ENCODE measurements at places on chromosomes 11 and 22.

DNA sequence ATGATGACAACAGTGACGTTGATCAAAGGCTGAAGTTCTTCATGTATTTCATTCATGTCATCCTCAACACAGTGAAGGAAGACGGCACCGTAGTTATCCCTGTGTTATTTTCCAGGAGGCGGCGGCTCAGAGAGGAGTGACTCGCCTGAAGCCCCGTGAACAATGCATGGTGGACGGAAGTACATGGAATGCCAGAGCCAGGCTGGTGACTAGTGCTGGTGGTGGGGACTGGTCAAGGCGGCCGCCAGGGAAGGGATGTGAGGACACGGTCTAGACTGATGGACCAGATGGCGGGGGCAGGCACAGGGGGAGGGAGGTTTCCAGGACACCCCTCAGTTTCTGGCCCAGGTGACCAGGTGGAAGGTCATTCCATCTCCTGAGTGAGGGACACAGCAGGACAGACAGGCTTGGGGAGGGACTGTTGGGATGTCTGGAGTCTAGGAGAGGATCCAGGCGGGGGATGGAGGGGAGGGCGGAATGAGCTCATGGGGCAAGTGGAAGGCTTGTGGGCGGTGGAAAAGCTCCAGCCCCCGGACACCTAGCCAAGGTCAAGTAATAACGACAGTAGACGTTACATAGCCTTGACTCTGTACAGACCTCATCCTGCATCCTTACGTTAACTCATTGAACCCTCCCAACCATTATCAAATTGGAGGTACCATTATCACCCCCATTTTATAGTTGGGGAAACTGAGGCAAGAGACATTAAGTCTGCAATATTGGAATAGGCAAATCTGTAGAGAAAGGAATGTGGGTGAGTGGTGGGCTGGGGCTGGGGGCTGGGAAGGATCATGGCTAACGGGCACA lies 16.0 kb upstream of the PICK1 start:
- DNase-seq: no peak

- no peak for DNase-seq
Observed at GRCh38 chr11:13338019-13338426, 60.4 kb downstream of the BMAL1 start.

- DNase-seq: no peak
Observed at GRCh38 chr11:5938603-5938965, 3.5 kb upstream of the OR56A3 start.

- DNase-seq: no peak
Observed at GRCh38 chr22:50622723-50623327, 5.1 kb downstream of the ARSA start.

- no peak for DNase-seq
Observed at GRCh38 chr22:36287881-36288515, 35.1 kb downstream of the APOL1 start.

- DNase-seq: no peak
Observed at GRCh38 chr11:110249066-110249465, 47.3 kb downstream of the RDX start.

- no peak for DNase-seq
Observed at GRCh38 chr11:33399421-33399820, 142.2 kb downstream of the HIPK3 start.

GRCh38 chr11:91585035-91585801 lies 639.4 kb upstream of the FAT3 start:
- DNase-seq: no peak

GRCh38 chr22:48708558-48709245 lies 1119.0 kb downstream of the BRD1 start:
- no peak for DNase-seq

DNA sequence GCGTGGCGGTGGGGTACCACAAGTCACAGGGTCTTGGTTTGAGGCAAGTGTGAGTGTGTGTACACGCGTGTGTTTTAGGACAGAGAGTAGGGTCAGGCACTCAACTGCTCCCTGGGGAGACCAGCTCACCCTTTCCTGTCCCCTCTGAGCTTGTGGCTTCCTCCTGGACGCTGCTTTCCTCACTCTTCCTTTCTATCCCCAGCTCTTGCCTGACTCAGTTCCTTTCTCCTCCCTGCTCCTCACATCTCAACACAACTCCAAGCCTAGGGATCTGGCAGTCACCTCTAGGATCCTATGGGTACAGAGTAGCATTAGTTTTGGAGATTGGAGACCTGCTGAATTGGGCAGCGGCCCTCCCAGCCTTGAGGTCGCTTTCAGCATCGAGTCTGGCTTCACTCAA lies 4.1 kb downstream of the CLCF1 start:
- DNase-seq: no peak

- DNase-seq: no peak
Observed at GRCh38 chr11:47950396-47950795, 30.0 kb upstream of the PTPRJ start.

GRCh38 chr11:112745973-112746372 lies 215.2 kb upstream of the NCAM1 start:
- no peak for DNase-seq

GRCh38 chr11:45108070-45109064 lies 38.1 kb upstream of the PRDM11 start:
- no peak for DNase-seq

- no peak for DNase-seq
Observed at GRCh38 chr11:31026315-31026714, 343.2 kb downstream of the DCDC1 start.

- no peak for DNase-seq
Observed at GRCh38 chr11:2804189-2804588, 81.4 kb downstream of the CDKN1C start.

DNA sequence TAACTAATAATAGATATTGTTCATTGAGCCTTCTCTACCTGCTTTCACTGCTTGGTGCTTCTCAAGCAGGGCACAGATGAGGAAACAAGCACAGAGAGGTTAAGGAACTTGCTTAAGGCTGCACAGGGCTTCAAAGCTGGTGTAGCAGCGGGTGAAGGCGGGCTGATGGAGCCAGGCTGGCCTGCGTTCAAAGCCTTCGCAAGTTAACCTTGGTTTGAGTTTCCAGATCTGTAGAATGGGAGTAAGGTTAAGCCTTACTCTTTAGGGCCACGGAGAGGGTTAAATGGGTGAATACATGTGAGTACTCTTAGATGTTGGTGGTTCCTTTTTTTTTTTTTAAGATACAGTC lies 36.2 kb upstream of the EIF3D start:
- DNase-seq: no peak

DNA sequence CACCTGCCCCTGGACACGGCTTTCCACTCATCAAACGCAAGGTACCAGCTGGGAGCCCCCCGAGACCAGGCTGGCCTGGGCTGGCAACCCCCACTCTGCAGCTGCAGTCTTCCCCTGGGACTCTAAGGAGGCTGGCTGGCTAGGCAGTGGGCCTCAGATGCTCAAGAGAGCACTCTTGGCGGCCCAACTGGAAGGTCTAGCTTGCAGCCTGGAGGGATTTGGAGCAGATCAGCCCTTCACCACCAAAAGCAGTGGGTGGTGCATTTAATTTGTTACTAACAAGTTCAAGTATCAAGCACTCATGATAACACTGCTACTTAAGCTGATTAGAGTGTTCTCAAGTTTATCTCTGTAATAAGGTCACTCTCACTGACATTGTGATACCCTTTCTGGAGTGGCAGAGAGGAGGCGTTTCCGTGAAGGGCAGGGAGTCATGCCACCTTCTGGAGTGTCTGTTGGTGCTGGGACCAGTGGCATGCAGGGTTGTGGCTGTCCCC lies 21.5 kb downstream of the C22orf23 start:
- no peak for DNase-seq

GRCh38 chr11:120912504-120912903 lies 111.4 kb upstream of the TBCEL start:
- no peak for DNase-seq

DNA sequence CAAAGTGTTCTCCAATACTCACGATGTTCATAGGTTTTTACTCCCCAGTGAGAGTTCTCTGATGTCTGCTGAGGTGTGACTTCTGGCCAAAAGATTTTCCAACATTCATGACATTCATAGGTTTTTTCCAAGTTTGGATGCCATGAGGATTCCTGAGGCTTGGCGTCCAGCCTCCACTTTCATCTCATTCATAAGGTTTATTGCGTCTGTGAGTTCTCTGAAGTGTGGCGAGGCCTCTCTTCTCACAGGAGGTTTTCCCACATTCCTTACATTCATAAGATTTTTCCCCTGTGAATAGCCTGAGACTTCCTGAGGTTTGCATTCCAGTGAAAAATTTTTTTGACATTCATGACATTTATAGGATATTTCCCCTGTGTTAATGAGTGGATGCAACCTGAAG lies 1014.1 kb downstream of the LRRC4C start:
- DNase-seq: no peak

- DNase-seq: no peak
Observed at GRCh38 chr11:110447343-110447742, 17.6 kb downstream of the FDX1 start.

DNA sequence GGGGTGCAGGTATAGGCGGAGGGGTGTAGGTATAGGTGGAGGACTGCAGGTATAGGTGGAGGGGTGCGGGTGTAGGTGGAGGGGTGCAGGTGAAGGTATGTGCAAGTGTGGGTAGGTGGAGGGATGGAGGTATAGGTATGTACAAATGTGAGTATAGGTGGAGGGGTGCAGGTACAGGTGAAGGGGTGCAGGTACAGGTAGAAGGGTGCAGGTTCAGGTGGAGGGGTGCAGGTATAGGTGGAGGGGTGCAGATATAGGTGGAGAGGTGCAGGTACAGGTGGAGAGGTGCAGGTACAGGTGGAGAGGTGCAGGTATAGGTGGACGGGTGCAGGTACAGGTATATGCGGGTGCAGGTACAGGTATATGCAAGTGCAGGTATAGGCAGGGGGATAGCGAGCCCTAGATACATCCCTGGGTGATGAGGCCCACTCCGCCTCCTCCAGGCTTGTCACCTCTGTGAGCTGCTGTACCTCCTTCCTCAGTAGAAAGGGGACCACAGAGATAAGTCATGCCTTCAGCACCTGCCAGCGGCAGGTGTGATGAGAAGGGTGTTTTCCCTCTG lies 17.2 kb downstream of the LINC01488 start:
- no peak for DNase-seq

DNA sequence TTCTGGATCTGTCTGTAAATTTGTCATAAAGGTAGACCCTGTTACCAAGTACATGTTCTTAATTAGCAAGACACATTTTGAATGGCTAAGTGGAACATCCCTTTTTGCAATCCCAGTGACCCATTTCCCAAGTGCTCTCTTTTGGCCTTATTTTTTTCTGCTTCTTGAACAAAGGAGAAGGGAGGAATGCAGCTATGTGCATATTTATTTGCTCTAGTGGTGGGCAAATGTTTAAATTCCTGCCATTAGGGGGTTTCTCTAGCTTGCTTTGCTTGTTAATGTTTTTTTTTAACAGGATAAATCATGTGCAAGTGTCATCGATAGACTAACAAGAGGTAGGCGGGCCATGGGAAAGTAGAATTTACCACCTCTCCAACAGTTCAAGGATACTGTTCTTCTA lies 135.7 kb downstream of the COMMD9 start:
- no peak for DNase-seq

- DNase-seq: no peak
Observed at GRCh38 chr11:100961633-100962032, 168.0 kb downstream of the PGR start.

DNA sequence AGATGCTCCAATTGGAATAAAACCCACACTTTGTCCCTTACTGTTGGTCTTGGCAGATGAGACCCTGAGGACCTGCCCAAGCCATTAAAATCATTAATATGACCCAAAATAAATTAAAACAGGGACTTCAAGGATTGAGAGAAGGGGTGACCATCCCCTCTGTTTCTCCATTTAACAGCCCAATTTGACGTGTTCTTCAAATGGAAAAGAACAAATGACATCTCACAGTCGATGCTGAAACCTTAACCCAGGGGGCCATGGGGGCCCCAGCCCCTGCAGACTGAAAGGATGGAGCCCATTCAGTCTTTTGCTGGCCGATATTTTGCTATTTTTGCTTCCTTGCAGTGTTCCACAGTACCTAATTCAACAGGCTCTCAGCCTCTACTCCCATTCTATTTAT lies 20.5 kb downstream of the ZNF74 start:
- no peak for DNase-seq

DNA sequence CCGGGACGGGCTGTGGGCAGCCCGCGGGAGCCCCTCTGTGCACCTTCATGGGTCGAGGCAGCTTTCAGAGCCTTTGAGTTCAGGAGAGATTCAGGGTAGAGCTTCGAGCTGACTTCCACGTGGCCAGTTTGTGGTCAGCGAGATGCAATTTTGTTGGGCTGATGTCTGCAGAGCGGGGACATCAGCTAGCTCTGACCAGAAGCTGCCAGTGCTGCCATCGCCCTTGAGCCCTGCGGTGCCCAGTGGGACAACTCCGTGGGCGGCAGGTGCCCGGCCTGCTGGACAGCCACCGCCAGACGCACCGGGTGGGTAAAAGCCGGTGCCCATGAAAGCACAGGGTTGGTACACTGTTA lies 719 bp downstream of the TALDO1 start:
- no peak for DNase-seq

Measured in SIG-M5 (cell line).